Urothelium cell line (cell line): ENCODE measurements at places on chromosomes 2 and 18.

GRCh38 chr2:118642501-118642900 is 204.9 kb downstream of the EN1 start:
- no peak for DNase-seq

- DNase-seq, result peak; percentile 58
These were observed 38.4 kb downstream of the SLC9A2 start for GRCh38 chr2:102657770-102658169.

- no peak for DNase-seq
These were observed 120.8 kb downstream of the MEIS1 start for GRCh38 chr2:66555501-66556324.

DNA sequence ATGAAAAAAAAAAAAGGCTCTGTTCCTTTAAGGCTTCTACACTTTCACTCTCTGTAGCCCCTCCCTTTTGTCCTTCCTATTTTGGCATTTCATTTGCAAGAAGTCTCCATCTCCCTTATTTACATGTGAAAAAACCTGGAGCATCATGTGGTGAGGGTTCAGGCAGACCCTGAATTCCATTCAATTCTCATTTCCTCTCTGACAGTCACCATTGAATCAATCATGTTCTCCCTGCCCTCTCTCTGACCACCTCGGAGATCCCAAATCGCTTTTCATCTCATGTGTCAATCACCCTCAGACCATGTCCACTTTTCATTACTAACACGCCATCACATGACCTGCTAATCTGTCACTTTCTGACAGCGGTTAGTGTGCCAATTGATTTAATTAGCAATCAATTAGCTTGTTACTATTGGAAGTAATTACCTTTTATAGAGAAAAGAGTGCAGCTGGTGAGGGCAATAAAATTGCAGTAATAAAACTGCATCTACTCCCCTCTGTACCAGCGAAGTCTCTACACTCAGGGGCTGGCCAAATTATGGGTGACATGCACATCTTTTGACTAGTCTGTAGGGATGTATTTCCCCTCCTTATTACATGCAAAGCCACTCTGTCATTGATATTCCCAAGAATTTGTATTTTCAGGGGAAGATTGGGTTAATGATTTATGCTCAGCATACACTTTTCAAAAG is 317.4 kb downstream of the EN1 start:
- no peak for DNase-seq

DNA sequence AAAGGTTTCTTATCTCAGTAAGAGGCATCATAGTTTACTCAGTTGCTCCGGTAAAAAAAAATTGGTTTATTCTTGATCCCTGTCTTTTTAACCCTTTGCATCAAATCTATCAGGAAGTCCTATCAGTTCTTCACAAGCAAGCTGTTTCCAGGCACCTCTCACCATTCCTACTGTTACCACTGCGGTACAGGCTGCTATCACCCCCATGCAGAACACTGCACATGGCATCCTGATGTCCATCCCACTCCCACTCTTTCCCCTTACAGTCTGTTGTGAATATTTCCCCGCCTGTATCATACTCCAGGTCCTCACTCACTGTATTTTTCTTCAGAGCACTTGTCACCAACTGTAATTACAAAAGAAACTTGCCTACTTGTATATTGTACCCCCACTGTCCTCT is 5.3 kb upstream of the CNRIP1 start:
- no peak for DNase-seq

DNA sequence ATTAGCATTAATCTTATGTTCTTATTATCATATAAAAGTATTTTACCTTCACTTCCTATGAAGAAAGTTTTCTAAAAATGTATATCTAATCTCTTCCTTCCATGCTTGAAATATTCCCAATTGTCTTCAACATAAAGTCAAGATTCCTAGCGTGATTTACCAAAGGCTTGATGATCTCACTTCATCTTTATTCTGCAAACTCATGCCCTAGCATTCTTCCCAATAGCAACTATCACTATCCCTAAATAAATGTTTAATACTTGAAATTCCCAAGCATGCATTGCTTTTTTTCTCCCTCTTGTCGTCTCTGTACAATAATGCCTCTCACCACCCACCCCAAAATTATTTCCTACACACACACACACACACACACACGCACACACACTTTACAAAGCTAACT is 125.8 kb downstream of the VWC2L start:
- DNase-seq, result no peak

GRCh38 chr2:230578106-230578505 is 134.5 kb upstream of the CAB39 start:
- no peak for DNase-seq

DNA sequence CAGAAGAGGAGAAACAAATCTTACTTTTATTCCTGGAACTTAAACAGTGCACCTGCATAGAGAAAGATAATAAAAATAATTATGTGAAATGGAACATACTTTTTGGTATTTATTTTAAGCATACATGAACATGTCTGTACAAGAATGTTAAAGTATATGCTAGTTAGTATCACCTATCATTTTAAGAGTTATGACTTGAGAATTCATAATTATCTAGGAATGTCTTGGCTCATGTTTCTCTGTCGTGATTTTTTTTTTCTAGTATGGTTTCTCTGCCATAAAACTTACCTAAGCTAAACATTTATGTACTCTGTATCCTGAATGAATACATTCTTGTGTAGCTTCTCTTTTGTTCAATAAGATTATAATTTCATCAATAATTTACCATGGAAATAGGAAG is 4.2 kb downstream of the SERPINB7 start:
- no peak for DNase-seq
